ENCODE measurements at places on chromosomes 4 and X.

DNA sequence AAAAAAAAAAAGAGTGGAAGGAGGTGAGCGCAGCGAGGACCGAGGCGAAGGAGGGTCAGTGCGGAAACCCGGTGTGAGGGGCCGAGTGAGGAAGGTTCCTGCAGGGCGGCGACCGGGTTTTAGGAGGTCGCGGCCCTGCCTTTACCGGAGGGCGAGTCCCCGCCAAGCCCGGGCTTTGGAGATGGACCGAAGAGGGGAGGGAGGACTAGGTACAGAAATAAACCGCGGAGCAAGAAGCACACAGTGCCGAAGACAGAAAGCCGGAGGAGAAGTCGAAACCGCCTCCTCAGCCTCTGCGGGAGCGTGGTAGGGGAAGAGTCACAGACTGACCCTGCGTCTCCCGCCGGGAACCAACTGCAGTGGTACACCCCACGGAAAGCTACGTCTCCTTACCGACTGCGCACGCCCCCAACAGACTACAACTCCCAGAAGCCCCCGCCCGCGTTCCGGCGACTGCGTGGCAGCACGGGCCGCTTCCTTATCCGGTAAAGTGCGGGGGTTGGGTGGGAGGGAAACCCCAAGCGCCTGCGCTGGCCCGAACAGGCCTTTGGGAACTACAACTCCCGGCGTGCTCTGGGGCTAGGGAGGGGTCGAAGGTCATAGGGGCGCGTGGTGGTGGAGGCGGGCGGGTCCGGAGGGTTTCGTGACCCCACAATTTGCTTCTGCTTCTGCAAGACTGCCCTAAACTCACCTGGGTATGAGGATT is at the start of gene NFXL1:
NFXL1 (minus strand) TSS at position 364 of the 706 bp plus-strand sequence. CDS start 380 bp downstream, outside the sequence.
- DNase-seq = peak; percentile 90

GRCh38 chr4:80465238-80465637 is 129.7 kb downstream of the CFAP299 start:
- no peak for DNase-seq

- no peak for DNase-seq
Measured at GRCh38 chr4:55530691-55531090, 16.0 kb downstream of the CLOCK start.

GRCh38 chrX:138127314-138127713 is 561.4 kb downstream of the ZIC3 start:
- DNase-seq = no peak

- no peak for DNase-seq
Measured at GRCh38 chr4:52604215-52604614, 54.9 kb downstream of the USP46 start.

GRCh38 chr4:95929448-95930064 is 89.7 kb downstream of the PDHA2 start:
- no peak for DNase-seq

DNA sequence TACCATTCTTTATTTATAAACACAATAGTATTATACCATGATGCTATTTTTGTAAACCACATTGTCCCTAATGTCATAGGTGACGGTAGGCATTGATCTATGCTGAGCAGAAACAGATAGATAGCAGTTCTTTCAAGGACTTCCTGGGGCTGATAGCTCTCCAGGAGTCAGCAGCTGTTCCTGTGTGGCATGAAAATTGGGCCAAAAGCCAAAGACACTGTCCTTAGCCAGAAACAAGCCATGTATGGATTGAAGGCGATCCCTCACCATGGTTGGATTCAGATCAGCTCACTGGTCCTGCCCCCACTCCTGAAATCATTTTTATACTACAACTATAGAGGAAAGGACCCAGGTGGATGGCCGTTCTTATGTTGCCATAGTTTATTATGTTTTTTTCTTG is 53.6 kb downstream of the DDX60 start:
- DNase-seq = no peak

DNA sequence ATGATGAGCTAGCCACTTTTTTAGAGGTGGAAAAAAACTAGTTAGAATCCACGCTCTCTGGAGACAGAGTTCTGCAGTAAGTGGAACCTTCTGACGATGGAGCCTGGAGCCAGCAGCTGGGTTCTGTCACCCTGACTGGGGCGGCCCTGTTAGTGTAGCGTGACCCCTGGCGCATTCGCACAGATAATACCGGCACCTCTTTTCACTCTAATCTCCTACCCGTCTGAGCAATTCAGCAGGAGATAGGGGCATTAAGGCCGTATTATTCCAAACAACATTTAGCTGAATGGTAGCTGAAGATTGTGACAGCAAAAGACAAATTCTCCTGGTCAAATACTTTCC is 292.6 kb downstream of the FBXO8 start:
- no peak for DNase-seq

DNA sequence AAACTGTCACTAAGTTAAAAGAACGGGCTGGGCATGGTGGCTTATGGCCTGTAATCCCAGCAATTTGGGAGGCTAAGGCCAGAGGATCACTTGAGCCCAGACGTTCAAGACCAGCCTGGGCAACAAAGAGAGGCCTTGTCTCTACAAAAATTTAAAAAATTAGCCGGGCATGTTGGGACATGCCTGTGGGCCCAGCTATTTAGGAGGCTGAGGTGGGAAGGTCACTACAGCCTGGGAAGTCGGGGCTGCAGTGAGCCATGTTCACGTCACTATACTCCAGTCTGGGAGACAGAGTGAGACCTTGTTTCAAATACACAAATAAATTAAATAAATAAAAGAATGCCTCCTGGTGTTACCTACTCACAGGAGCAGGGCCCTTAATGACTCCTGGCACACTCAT is 69.5 kb downstream of the APBB2 start:
- no peak for DNase-seq

- no peak for DNase-seq
Measured at GRCh38 chr4:180449395-180449956, 1793.7 kb upstream of the TENM3 start.

- DNase-seq = no peak
Measured at GRCh38 chr4:129344058-129344457, 248.1 kb downstream of the C4orf33 start.
